Foreskin keratinocyte (primary cell): ENCODE measurements at places on chromosomes 2 and 18.

GRCh38 chr2:28129955-28130695 is 239.6 kb downstream of the BABAM2 start:
- no peak for DNase-seq

DNA sequence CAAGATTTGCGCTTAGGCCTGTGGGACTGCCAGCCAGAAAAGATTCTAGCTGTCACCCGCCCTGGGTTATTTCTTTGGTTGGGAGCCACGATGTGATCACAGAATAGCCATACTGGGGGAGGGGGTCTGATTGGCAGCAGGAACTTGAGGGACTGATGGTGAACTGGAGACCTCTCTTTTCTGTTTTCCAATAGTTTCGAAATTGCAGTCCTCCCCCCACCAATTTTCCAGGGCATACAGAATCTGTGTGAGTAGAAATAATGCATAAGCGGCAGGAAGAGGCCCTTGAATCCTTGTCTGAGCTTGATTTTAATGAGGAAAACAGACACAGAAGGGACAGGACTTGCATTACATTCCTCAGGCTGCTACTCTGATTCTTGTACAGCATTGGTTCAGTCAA is 2.2 kb upstream of the POLR2D start:
- DNase-seq, result peak; percentile 35

GRCh38 chr2:236940497-236940896 is 145.2 kb upstream of the COPS8 start:
- no peak for DNase-seq

DNA sequence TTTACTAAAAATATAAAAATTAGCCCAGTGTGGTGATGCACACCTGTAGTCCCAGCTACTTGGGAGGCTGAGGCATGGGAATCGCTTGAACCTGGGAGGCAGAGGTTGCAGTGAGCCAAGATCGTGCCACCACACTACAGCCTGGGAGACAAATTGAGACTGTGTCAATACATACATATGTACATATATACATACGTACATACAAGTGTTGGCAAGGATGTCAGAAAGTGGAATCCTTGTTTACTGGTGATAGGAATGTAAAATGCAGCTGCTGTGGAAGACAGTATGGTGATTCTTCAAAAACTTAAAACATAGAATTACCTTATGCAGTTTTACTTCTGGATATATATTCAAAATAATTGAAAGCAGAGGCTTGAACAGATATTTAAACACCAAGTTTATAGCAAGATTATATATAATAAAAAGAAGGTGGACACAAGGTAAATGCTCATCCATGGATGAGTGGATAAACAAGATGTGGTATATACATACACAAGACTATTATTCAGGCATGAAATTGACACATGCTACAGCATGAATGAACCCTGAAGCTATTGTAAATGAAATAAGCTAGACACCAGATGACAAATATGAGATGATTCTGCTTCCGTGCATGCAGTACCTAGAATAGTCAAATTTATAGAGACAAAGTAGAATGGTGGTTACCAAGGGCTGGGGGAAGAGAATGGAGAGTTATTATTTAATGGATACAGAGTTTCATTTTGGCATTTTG is 43.2 kb downstream of the CCDC138 start:
- peak; percentile 18 for DNase-seq

DNA sequence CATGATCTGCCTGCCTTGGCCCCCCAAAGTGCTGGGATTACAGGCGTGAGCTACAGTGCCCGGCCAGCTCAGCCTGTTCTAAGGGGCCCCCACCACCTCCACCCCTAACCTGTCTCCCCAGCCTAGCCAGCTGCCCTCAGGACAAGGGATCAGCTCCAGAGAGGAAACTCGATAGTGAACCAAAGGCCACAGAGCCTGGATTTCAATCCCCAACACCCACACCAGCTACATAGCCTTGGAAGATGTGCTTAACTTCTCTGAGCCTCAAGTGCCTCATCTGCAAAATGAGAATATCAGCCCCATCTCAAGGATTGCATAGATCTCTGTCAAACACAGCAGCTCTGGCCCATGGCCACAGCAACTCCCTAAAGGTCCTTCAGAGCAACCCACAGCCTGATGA is 32.0 kb downstream of the BIN1 start:
- no peak for DNase-seq

DNA sequence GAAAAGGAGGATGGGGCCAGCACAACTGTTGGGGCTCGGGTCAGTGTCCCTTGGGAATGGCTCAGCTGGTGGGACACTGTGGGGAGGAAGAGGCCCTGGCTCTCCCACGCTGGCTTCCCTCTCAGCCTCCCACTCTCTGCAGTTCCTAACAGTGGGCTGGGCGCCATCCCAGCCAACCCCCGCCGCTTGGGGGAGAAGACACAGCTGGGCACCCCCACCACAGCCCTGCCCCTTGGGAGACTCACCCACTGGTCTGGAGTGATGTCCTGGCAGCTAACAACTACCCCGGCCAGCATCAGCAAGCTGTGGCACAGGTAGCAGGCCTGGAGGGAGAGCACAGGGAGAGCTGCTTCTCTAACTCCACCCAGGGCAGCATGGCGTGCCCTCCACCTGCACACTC is 8.3 kb upstream of the SEMA4C start:
- DNase-seq, result no peak

- no peak for DNase-seq
Observed at GRCh38 chr2:134459706-134460406, 206.0 kb downstream of the MGAT5 start.

- DNase-seq, result no peak
Observed at GRCh38 chr18:36333414-36333813, 35.9 kb downstream of the FHOD3 start.

GRCh38 chr2:144084114-144084661 is 435.7 kb downstream of the ZEB2 start:
- DNase-seq, result peak; percentile 63

DNA sequence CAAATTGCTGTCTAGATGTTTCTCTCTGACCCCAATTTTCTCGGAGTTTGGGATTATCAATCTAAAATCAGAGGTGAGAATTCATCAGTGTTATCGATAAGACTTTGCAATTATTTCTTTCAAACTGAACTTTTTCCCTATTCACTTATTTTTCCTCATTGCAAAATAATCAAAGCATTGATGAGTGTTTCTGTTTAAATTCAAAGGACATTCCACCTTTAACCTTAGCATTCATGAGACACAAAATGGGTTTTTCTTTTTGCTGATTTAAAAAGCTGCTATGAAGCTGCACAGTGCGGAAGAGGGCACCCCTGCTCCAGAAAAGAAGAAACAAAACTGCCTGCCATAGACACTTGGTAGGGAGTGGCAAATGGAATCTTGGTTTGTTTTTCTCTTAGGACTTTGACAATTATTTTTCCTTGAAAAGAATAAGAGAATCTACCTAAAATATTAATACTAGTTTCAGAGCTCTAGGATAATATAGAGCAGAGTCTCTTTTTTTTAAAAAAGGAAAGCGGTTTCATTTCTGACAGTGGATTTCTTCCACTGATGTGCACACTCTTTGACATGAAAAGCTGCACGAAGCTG is 203.4 kb downstream of the TGIF1 start:
- DNase-seq, result no peak

DNA sequence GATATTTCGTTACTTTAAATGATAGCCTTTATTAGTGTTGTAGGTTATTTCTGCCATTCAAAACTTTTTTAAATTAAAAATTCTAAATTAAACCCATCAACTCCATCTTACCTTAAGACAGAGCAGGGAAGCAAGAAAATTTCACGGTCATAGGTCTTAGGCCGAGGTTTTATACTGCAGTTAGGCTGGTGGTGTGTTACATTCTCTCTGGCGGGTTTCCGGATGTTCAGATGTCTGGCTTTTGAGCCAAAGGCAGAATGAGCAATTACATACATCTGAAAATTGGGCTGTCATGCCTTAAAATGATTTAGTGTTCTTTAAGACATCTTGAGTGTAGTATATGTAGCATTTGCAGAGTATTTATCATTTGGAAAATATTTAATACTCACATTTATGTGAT is 27.9 kb downstream of the GLS start:
- DNase-seq, result no peak

- no peak for DNase-seq
Observed at GRCh38 chr18:32460171-32460731, 10.4 kb downstream of the GAREM1 start.

GRCh38 chr2:212994976-212995375 is 156.4 kb downstream of the IKZF2 start:
- DNase-seq, result peak; percentile 36

DNA sequence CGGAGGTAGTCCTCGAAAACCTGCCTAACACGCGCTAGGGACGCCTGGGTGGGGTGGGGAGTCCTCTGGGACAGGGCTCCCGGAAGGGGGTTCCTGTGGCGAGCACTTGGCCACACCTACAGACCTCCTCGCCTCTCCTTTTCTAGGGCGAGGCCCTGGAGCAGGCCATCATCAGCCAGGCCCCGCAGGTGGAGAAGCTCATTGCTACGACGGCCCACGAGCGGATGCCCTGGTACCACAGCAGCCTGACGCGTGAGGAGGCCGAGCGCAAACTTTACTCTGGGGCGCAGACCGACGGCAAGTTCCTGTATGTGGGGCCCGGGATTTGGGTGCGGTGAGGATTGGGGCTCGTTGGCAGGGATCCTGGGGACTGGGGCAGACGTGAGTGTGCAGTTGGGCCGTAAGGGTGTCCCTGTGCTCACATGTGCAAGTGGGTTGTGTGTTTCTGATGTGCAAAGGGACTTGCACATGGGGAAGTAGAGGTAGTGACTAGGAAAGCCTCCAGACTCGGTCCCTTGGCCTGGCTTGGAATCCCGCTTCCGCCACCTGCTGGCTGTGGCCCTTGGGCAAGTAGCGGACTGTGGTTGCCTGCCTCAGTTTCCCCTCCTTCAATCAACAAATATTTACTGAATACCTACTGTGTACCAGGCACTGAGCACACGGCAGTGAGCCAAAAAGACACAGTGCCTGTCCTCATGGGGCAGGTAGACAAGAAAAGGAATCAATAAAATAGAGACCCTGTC is 11.7 kb downstream of the ZAP70 start:
- DNase-seq, result no peak

GRCh38 chr2:182977463-182977862 is 60.8 kb downstream of the NCKAP1 start:
- no peak for DNase-seq

DNA sequence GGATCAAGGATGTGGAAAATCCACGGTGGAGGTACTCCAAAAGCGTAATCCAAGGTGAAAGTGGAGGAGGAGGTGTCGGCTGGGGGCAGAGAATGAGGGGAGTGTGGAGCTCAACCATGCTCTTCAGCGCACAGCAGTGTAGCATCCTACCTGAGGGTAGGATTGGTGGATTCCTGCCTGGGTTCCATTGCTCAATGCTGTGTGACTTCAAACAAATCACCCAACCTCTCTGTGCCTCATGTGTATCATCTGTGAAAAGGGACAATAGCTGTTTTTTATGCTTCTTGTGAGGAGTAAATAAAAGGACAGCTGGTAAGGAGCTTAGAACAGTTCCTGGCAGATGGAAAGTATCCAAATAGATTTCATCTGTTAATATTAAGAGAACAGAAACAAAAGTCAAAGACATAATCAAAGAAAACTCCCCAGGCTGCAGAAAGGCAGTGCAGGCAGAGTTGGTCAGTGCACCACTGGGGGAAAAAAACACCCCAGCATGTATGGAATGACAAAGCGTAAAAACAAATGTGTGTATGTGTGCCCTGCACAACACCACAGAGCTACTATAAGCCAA is 130.0 kb upstream of the HDAC4 start:
- DNase-seq, result no peak

GRCh38 chr18:47719096-47719780 is 211.2 kb downstream of the SMAD2 start:
- DNase-seq, result no peak

DNA sequence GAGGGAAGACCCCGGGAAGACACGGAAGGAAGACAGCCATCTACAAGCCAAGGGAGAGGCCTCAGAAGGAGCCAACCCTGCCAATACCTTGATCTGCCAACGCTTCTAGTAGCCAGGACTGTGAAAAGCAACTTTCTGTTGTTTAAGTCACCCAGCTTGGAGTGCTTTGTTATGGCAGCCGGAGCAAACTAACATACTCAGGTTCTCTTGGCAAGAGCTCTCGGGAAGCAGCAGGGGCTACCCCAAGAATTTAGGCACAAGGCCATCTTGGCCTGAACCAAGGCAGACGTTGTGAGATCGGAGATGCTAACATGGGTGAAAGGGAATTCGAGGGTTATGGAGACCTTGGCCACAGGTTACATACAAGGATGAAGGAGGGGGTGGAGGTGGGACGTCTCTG is 78.6 kb upstream of the KLHL29 start:
- no peak for DNase-seq

DNA sequence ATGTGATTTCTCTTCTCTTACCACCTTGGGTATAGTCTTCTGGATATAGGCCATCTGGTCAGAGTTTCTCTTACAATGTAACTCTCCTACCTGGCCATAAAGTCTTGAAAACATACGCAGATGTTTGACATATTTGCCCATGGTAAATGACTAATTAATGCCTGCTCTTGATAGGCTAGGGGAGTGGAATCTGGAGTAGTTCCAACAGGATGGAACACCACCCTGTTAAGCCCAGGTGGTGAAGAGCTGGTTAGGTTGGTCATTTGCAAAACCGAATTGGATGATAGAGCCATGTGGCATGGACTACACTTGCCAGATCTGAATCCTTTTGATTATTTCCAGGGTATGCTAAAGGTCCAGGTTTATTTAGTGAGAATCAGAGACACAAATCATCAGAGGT is 36.5 kb downstream of the HADHB start:
- peak; percentile 64 for DNase-seq

GRCh38 chr18:499776-500631 is 497 bp downstream of the COLEC12 start:
- no peak for DNase-seq

- no peak for DNase-seq
Observed at GRCh38 chr18:49582579-49582978, 20.7 kb downstream of the LIPG start.

GRCh38 chr2:205370726-205371125 is 311.6 kb upstream of the NRP2 start:
- DNase-seq, result no peak

DNA sequence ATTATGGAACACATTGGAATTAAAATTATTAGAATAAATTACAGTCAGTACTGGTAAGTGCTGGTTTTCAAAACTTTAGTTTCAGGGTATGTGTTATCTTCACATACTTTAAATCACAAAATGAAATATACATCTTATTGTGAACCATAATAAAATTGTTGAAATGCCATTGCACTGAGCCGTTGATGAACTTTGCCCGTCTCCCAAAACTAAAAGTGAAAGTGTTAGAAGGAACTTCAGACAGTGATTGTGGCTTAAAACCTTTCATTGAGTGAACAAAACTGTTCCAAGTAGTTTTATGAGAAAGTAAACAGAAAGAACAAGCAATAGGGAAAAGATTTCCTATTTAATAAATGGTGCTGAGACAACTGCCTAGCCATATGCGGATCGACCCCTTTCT is 811.6 kb downstream of the PLCL1 start:
- no peak for DNase-seq

- no peak for DNase-seq
Observed at GRCh38 chr18:8847066-8847755, 141.9 kb downstream of the MTCL1 start.

- no peak for DNase-seq
Observed at GRCh38 chr2:197209246-197209645, 101.3 kb downstream of the ANKRD44 start.

- DNase-seq, result no peak
Observed at GRCh38 chr2:142571934-142572333, 305.5 kb upstream of the KYNU start.

- no peak for DNase-seq
Observed at GRCh38 chr2:25098056-25098455, 56.2 kb downstream of the EFR3B start.

- peak; percentile 99 for DNase-seq
Observed at GRCh38 chr2:55051026-55051866, 995 bp upstream of the RTN4 start.
